Stimulated activated CD4-positive, alpha-beta T cell treated with anti-CD3 and anti-CD28 coated beads, Interleukin-12 subunit alpha, Interleukin-12 subunit beta, amount 100 ng/mL, for 4 hours (primary cell): ENCODE measurements at places on chromosomes 4 and X.

- no peak for DNase-seq
Measured at GRCh38 chr4:110854021-110854678, 231.3 kb upstream of the PITX2 start.

DNA sequence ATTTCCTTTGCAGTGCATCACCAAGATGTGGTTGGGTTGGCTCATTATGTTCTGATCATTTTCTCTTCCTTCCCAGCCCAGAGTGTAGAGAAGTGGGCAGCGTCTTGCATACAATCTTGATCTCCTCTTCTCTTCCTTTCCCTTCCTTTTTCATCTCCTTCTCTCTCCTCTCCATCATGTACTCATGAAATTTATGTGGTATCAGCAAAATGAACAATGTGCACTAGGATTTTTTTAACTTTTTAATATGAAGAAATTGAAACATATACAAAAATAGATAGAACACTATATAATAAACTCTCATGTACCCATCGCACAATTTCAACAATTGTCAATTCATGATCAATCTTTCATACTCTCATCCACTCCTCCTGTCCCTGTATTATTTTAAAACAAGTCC is 593.5 kb downstream of the BCOR start:
- DNase-seq, result no peak

- no peak for DNase-seq
Measured at GRCh38 chrX:98448524-98448923, 1564.8 kb downstream of the RPA4 start.

GRCh38 chr4:3869174-3869572 is 103.0 kb downstream of the ADRA2C start:
- no peak for DNase-seq

DNA sequence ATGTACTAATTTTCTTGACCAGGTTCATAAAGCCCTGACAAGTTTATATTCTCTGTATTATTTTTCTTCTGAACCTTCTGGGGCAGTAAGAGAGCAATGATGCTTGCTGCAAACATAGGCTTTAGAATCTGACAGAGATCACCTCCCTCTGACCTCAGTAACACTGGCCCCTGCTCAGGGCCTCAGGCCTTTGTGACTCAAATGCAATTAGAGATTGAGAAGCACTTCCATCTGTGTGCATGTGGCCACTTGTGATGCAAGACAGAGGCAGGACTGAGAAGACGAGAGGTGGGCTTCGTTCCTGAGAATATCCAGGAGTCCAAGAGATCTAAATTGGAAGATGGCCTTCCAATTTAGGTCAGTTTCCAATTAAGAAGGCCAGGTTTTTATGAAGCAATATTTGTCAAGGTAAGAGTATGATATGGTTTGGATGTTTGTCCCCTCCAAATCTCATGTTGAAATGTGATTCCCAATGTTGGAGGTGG is 82.8 kb upstream of the VEGFC start:
- DNase-seq, result no peak

- no peak for DNase-seq
Measured at GRCh38 chr4:29375716-29376115, 1344.5 kb upstream of the PCDH7 start.

DNA sequence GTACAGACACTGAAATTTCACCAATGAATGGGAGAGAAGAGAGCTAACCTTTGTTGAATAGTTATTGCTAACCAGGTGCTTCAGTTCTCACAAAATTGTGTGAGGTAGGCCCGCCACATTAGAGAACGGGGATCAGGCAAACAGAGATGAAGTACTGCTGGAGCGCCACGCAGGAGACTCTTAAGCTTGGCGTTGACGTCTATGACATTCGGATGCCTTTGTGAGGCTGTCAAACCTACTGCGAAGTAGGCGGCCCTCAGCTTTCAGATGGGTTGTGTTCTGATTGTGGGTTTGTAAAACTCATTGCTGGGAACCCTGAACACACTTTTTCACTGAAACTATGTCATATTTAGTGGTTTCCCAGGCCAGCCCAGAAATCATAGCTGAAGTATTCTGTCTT is 173.6 kb downstream of the CBR4 start:
- DNase-seq, result no peak

- DNase-seq, result no peak
Measured at GRCh38 chrX:54825716-54826438, 18.3 kb downstream of the MAGED2 start.

DNA sequence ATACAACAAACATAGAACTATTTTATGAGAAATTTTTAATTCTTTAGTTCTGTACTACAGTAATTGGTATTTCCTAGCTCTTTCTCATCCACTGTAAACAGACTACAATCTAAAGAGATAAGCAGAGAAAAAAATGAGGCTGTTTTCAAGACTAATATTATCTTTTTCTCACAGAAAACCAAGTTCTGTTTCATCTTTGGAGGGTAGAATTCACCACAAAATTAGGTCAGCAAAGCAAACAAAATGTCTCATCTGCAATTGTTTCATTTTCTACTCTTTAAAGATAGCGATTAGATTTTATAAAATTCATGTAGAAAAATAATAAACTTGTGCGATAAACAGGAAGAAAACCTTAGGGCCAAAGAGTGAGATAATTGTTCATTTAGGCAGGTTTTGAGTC is 10.8 kb downstream of the APOO start:
- DNase-seq, result no peak

DNA sequence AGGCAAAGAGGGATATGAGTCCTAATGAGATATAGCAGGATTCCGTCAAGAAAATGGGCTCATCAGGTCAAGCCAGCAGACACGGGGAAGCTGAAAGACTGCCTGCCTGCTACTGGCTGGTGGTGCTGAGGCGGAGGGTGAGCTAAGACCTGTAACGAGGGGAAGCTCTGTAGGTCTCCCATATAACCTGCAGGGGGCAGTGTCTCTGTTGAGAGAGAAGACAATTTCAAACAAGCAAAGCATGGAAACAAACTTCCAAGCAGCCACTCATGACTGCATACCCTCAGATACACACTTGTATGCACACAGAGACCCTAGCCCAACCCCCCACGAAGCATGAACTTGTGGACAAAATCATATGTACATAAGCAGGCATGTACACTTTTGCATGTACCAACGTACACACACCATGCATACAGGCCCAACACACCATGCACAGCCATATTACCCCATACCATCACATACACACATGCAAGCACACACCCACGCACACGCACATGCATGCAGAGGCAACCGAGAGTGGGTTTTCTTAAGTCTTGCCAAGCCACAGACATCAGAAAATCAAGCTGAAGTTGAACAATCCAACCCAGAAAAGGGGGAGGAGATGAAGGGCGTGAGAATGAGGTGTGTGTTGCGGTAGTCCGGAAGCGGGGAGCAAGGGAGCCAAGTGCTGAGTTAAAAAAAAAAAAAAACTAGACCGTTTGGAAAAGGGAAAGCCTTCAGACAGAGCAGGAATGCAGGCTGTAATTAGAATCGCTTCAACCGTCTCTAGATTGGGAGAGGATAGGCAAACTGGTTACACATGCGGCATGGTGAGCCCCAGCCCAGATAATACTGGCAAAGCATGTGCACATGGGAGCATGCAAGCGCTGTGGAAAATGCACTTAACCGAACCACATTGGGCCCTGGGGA is 71.0 kb downstream of the PJA1 start:
- no peak for DNase-seq

DNA sequence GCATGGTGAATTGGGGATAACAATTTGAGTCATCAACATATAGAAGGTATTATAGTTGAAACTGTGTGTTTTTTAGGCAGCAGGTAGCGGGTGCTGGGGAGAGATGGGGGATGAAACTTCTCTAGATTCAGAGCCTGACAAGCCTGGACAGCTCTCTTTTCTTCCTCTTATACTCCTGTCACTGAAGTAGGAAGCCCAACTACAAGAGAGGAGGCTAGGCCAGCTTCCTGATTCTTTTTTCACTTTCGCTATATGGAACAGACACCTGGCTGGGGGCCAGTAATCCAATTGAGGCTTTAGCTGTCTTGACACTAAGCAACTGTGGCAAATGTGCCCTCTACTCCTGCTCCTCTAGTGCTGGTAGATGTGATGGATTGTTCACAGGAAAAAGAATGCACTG is 69.2 kb downstream of the PHKA1 start:
- DNase-seq, result no peak

GRCh38 chrX:109773374-109773773 is 40.3 kb upstream of the ACSL4 start:
- DNase-seq, result no peak

DNA sequence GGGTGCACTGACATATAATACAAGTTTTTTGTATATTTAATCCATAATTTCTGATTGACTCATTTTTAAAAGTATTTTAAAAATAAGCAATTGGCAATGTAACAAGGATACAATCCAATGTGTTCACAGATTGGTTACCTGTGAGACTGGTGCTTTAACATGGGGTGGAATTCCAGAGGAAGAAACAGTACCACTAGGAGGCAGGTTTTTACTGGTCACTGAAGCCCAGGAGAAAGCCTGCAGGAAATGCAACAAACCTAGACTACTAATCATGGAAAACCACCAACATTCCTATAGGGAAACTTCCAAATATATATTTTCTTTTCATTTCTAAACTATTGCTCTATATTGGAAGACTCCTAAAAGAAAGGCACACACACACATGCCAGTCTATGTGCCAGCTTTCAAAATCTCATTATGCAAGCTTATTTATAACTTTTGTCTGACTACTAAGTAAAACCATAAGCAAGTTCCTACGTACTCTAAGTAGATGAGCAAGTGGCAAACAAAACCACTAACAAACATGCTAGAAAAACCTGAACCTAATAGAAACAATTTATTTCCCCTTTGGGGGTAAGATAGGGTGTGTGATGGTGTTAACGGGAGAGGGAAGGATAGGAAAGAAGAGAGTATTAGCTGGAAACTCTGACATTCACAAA is 19.2 kb downstream of the G3BP2 start:
- no peak for DNase-seq

GRCh38 chr4:185255868-185256267 is 46.5 kb downstream of the SNX25 start:
- no peak for DNase-seq

GRCh38 chrX:49844611-49845010 is 15.5 kb downstream of the PAGE4 start:
- no peak for DNase-seq

DNA sequence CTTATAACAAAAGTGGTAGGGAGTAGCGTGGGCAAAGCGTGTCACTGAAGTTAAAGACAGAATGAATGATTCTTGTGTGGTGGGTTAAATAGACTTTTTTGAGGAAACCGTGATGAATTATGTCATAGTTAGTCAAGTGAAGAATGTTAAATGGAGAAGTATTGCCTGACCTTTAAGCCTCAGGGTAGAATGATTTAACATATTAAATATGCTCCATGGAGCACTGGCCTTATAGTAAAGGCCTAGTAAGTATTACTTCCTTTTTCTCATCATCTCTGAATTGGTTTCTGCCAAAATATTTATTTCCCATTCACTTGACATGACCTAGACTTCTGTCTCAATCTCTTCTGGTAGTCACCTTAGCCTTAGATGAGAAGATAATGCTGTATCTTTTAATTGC is 23.7 kb downstream of the MAGEB1 start:
- no peak for DNase-seq

DNA sequence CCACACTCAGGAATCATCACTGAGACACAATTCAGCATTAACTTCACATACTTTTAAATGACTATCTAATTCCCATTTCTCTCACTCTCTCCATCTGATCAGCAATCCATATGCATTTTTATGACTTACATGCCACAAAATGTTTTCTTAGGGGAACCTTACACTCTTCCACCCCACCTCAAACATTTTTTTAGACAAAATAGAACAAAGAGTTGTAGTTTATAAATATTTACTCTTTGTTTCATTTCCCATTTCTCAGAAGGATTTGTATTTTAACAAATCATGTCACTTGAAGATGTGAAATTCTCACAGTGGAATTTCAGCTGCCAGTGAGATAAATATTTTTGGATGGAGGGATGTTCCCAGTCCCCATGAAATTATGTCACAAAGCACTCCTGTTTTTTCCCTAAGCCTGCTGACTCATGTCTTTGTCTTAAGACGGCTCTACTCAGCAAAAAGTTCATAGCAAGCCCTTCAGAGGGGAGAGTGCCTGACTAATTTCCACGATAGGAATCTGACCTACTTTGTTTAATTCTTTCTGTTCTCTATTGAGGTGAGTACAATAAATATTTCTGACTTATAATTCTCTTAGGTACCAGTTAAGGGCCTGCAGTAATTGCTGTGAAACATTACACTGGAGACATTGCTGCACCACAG is 257.7 kb downstream of the THOC2 start:
- DNase-seq, result no peak

DNA sequence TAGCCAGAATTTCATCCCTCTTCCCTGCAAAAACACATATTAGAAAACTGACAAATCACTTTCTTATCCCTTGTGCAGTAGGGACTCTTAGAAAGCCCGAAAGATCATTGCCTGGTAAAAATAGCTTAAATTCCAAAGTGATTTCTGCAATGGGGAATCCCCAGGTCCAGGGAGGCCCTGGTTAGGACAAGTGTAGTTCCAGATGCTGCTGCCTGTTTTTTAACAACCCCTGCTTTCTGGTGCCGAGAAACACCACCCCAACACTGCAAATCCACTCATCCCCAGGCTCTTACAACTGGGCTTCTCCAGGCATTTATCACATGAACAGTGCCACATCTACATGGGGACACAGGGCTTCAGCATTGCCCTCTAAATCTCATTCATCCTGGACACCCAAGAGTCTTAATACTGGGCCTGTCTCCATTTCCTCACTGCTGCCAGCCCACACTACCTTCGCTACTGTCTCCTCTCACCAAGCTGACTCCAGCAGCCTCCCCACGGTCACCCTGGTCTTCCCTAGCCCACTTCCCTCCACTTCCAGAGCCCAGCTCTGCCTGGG is 112.2 kb upstream of the PSAPL1 start:
- DNase-seq, result no peak

- DNase-seq, result no peak
Measured at GRCh38 chr4:189600718-189601435, 339.8 kb upstream of the FRG1 start.

DNA sequence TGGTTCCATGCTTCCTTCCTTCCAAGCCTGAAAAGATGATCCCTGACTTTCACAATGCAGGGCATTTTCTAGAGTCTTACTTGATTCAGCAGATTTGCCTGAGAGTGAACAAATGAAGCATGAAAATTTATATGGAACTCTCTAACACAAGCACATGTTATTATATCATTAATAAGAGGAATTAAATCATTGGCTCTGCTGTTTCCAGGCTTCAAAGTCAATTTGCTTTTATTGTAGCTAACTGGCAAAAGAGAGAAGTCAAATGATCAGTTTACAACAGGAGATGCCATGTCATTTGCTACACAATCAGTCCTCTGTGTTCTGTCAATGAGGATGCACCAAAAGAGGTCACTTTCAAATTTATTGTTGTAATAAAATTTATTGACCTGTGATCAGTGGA is 101.5 kb upstream of the UGT8 start:
- DNase-seq, result no peak

DNA sequence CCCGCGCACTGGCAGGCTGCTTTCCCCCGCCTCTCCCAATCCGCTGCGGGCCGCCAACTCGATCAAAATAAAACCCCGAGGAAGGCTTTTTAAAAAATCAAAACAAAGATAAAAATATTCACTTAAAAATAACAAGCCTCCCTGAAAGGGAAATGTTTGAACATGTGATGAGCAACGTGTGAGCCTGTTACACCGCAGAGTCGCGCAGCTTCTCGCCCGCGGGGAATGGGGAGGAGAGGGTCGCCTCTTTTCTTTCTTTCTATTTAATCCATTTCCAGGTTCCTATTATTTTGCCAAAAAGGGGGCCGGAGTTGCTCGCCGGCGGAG is 326.0 kb upstream of the F9 start:
- DNase-seq, result no peak
